ENCODE measurements at places on chromosomes 4 and X. TPM values are rescaled to one million over a fixed set of nuclear protein-coding genes. Genes with fewer than 3 reads are reported as not detected.

- no peaks in the 10 kb centered on the region for H3K4me1 ChIP-seq
- H3K27ac ChIP-seq = no peak overlapping the region
- no peaks in the 10 kb centered on the region for H3K36me3 ChIP-seq
- no peak for DNase-seq
- no peak overlapping the region for H3K4me3 ChIP-seq
- H3K27me3 ChIP-seq = no peaks in the 10 kb centered on the region
Measured at GRCh38 chr4:81109356-81109755, 78.8 kb downstream of the BMP3 start.

GRCh38 chr4:16684935-16685334, 213.5 kb downstream of the LDB2 start:
- H3K27ac ChIP-seq = no peak overlapping the region
- no peaks in the 10 kb centered on the region for H3K27me3 ChIP-seq
- DNase-seq = no peak
- no peaks in the 10 kb centered on the region for H3K36me3 ChIP-seq

- DNase-seq = no peak
- peaks cover 6% of the 10 kb centered on the region for H3K4me1 ChIP-seq
- no peak overlapping the region for H3K27ac ChIP-seq
- H3K4me3 ChIP-seq = no peak overlapping the region
- H3K36me3 ChIP-seq = no peaks in the 10 kb centered on the region
Measured at GRCh38 chrX:39418254-39418704, 617.0 kb downstream of the MID1IP1 start.

DNA sequence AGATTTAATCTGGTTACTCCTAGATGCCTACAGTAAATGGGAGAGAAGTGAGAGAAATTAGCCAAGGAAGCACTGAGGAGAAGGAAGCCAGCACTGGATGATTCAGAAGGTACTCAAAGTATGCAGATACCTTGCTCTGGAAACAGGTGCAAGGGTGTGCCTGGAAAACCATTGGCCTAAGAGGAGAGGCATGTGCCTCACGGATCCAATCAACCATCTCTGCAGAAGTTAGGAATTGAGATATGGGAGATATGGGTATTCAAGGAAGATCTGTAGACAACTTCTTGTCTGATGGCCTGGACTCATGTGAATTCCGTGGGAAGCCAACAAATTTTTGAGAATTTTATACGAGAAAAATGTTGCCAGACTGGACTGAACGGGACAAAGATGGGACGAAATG, 4.7 kb downstream of the H2BW1 start:
- no peak overlapping the region for H3K4me3 ChIP-seq
- H3K27ac ChIP-seq = no peak overlapping the region
- H3K27me3 ChIP-seq = no peaks in the 10 kb centered on the region
- no peaks in the 10 kb centered on the region for H3K4me1 ChIP-seq

The GLRB gene
- total RNA-seq = not detected

- H3K4me1 ChIP-seq = no peaks in the 10 kb centered on the region
- no peak for DNase-seq
- no peak overlapping the region for H3K4me3 ChIP-seq
- no peak overlapping the region for H3K27ac ChIP-seq
Measured at GRCh38 chr4:5409237-5409636, 299.1 kb downstream of the EVC2 start.

The SYTL4 gene
- 0.82 TPM for total RNA-seq

- DNase-seq = no peak
- H3K4me1 ChIP-seq = no peaks in the 10 kb centered on the region
- H3K27ac ChIP-seq = no peak overlapping the region
- no peaks in the 10 kb centered on the region for H3K27me3 ChIP-seq
Measured at GRCh38 chr4:41060352-41061334, 153.7 kb downstream of the APBB2 start.

- DNase-seq = no peak
- no peaks in the 10 kb centered on the region for H3K27me3 ChIP-seq
- H3K4me1 ChIP-seq = no peaks in the 10 kb centered on the region
- H3K36me3 ChIP-seq = no peaks in the 10 kb centered on the region
Measured at GRCh38 chr4:73918058-73918457, 48.9 kb downstream of the CXCL1 start.

DNA sequence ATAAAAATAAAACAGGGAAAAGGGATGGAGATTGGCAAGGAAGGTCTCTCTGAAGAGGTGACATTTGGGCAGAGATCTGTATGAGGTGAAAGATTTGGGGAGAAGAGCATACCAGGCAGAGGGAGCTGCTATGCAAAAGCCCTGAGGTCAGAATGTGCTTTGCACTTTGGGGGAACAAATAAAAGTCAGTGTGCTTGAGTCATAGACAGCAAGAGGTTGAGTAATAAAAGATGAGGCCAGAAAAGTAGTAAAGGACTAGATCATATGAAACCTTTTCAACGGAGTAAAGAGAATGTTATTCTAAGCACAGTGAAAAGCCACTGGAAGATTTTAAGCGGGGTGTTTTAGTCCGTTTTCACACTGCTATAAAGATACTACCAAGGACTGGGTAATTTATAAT, 76.5 kb upstream of the TEX13A start:
- H3K27ac ChIP-seq = no peak overlapping the region
- H3K4me1 ChIP-seq = no peaks in the 10 kb centered on the region
- no peak for DNase-seq
- no peaks in the 10 kb centered on the region for H3K27me3 ChIP-seq
- H3K36me3 ChIP-seq = no peaks in the 10 kb centered on the region

The AMBN gene
- total RNA-seq = not detected

The CORIN gene
- 0.44 TPM for total RNA-seq

The TCEAL4 gene
- total RNA-seq = 9.4 TPM

GRCh38 chr4:148254621-148255343, 187.4 kb downstream of the NR3C2 start:
- no peaks in the 10 kb centered on the region for H3K27me3 ChIP-seq
- H3K4me1 ChIP-seq = no peaks in the 10 kb centered on the region
- H3K27ac ChIP-seq = no peak overlapping the region
- no peak overlapping the region for H3K4me3 ChIP-seq

- no peak overlapping the region for H3K4me3 ChIP-seq
- no peaks in the 10 kb centered on the region for H3K27me3 ChIP-seq
- DNase-seq = no peak
- no peak overlapping the region for H3K27ac ChIP-seq
- no peaks in the 10 kb centered on the region for H3K4me1 ChIP-seq
Measured at GRCh38 chrX:135951291-135951690, 22.5 kb downstream of the MMGT1 start.

GRCh38 chr4:114272226-114272625, 292.8 kb upstream of the ARSJ start:
- H3K4me1 ChIP-seq = no peaks in the 10 kb centered on the region
- no peak for DNase-seq
- no peak overlapping the region for H3K27ac ChIP-seq
- no peak overlapping the region for H3K4me3 ChIP-seq
- H3K36me3 ChIP-seq = no peaks in the 10 kb centered on the region
- no peaks in the 10 kb centered on the region for H3K27me3 ChIP-seq

Measured in T-cell (primary cell).